Omental fat pad (tissue), 4 donors: ENCODE measurements at places on chromosomes 5 and 9. TPM values are rescaled to one million over a fixed set of nuclear protein-coding genes. Genes with fewer than 3 reads are reported as not detected.

GRCh38 chr9:126169736-126170135 is 156.9 kb upstream of the MVB12B start:
- DNase-seq, result no peak

The PCDHGB2 gene
- 3.7 TPM for total RNA-seq

DNA sequence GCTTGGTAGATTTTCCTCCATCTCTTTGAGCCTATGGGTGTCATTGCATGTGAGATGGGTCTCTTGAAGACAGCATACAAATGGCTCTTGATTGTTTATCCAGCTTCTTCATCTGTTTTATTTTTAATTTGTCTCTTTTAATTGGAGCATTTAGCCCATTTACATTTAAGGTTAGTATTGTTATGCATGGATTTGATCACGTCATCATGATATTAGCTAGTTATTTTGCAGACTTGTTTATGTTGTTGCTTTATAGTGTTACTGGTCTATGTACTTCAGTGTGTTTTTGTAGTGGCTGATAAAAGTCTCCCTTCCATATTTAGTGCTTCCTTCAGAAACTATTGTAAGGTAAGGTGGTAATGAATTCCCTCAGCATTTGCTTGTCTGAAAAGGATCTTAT is 78.6 kb upstream of the RGMB start:
- DNase-seq, result no peak

- DNase-seq, result no peak
Observed at GRCh38 chr5:134533115-134533815, 7.8 kb downstream of the JADE2 start.

The PCDHGA2 gene
- 5.5 TPM for total RNA-seq

The SEMA6A gene
- 43.4 TPM for total RNA-seq

The GABRG2 gene
- not detected for total RNA-seq

DNA sequence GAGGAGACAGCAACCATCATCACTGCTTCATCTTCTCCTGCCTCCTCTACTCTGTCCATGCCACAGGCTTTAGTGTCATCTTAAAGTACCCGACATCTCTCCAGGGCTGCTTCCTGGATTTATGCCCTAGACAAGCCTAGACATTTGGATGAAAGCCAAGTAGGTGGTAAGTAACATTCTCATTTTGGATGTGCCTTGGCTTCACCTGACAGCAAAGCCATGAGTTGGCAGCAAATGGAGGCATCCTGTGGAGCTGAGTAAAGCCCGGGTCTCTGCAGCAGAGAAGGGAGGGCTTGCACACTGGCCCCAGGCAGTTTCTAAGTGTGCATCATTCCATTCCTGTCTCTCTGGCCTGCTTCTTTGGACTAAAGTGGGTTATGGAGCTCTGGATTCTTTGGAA is 299.1 kb downstream of the DMAC1 start:
- DNase-seq, result no peak

GRCh38 chr9:107721705-107722245 is 232.2 kb upstream of the KLF4 start:
- no peak for DNase-seq

- no peak for DNase-seq
Observed at GRCh38 chr5:177509381-177509951, at the start of gene DOK3. DOK3 (minus strand) TSS chr5:177509826; CDS start chr5:177509540, 286 bp downstream.

The NMUR2 gene
- not detected for total RNA-seq

- no peak for DNase-seq
Observed at GRCh38 chr9:130556396-130557076, 22.8 kb upstream of the FUBP3 start.

DNA sequence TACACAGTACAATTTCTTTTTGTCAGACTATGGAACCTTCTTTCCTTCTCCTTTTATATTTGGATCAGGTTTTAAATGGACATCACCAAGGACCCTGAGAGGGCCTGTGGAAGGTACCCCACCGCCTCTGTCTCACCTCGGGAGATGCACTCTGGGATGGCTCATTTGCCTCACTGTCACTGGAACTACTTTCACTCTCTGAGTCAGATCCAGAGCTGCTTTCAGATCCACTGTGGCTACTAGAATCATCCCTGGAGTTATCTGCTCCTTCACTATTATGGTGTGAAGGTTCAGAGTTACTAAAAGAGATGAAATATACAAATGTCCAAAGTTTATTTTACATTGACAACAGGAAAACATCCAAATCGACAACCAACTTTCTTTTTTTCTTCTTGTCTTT is 24.6 kb downstream of the LEAP2 start:
- DNase-seq, result no peak

DNA sequence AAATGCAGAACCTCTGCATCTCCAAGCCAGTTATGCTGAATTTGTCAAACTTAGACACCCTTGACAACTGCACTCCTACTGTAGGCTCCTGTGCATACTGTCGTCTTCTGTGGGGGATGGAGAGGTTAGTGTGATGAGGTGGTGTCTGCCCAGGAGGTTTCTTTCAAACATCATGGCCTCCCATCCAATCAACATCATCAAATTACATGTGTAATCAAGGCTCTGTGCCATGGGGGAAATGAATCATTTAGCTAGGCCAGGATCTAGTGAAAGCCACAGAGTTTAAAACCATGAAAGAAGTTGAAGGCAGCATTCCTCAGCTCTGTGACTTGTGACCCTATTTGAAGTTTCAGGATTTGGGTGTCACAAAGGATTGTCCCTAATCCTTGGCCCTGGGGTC is 240.6 kb downstream of the MARCHF11 start:
- no peak for DNase-seq

- no peak for DNase-seq
Observed at GRCh38 chr9:107862881-107863280, 373.3 kb upstream of the KLF4 start.

- DNase-seq, result no peak
Observed at GRCh38 chr5:126656401-126657007, 55.8 kb downstream of the PHAX start.

The TEK gene
- 65.6 TPM for total RNA-seq

DNA sequence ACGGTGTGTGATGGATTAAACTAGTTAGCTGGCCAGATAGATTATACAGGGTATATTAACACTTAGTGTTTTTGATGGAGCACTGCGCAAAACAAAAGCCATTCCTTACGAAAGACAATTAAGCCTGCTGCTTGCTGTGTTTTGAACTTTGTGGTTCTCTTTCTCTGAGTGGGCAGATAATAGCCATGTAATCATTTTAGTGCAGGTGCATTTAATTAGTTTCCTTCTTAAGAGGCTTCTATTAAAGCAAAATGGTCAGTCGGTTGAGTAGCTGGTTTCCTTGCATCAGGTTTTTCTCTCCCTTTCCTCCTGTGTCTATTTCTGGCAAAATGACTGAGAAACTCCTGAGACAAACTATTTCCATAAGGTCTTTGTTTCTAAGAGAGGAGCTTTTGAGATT is 512.5 kb downstream of the DMAC1 start:
- no peak for DNase-seq

The C9 gene
- total RNA-seq, result 0.12 TPM

DNA sequence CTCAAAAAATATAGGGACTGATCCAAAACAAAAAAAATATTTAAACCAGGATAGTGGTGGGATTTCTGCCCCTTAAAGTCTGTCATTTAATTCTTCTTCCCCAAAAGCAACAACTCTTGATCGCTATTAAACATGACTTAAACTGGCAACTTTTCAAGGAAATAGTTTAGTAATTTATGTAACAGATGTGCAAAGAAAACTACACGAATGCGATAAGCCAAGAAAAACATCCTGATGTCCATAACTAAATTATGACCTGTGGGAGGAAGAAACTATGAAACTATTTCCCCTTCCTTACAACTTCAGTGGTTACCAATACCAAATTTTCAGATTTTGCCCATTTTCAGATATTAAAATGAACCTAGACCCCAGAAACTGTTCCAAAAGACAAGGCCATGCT is 31.5 kb downstream of the CLINT1 start:
- DNase-seq, result no peak

DNA sequence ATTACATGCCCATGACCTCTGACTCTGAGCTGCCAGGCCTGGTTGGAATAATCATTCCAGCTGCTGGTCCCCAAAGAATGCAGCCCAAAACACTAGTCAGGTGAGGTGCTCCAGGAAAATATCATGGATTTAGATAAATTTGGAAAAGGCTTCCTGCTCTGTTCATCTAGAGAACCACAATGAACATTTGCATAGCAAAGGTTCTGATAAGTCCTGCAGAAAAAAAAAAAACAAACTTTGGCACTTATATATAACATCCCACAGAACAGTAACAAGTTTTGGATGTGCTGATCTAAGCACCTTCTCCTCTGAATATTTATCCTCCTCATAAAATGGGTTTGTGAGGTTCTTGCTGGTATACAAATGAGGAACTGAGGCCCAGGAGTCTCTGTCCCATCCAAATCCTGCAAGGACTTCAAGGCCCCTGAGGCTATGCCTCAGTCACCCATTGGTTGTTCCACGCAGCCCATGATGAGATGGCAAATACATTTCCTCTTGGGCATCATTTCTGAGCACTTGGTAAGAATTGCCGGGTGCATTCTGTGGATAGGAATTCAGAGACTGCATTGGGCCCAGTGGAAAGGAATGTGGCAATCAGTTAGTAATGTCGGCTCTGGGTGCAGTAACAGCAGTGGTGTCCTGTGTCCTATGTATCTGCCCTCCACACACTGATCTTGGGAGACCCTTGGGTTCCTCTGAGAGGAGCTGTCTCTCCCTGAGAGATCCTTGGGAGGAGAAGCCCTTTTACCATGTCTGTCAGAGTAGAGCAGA is 73.4 kb upstream of the ASS1 start:
- DNase-seq, result no peak

DNA sequence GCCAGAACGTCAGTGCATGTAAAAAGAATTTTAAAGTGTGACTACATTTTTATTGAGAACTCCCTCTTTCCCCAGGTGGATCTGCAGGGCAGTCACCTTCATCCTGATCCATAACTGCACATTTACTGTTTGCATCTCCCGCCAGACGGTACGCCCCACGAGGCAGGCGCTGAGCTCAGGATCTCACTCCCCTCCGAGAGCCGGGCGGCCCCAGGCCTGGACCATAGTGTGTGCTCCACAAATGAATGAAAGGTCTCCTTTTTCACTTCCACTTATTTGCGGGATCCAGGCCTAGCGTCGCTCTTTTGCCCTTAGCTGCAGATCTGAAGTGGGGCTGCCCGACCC is 378 bp downstream of the DROSHA start:
- no peak for DNase-seq

DNA sequence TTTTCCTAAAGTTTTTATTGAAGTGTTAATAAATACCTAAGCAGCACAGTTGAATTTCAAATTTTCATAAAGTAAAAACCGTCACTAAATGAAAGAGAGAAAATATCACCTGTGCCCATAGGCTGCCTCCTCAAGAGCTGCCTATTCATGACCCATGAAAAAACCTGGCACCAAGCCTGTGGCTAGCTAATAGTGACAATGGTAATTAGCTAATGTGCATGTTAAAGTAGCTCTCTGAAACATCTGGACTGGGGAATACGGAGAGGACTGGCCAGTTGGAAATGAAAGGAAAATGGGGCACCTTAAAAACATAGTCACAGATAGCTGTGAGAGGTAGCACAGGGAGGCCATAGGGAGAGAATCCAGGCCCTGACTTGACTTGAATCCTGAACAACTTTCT is 5.4 kb upstream of the GNE start:
- DNase-seq, result no peak

The PPP3R2 gene
- not detected for total RNA-seq

The CYLC2 gene
- total RNA-seq, result not detected

- no peak for DNase-seq
Observed at GRCh38 chr5:10351919-10352318, 1.6 kb upstream of the MARCHF6 start.

DNA sequence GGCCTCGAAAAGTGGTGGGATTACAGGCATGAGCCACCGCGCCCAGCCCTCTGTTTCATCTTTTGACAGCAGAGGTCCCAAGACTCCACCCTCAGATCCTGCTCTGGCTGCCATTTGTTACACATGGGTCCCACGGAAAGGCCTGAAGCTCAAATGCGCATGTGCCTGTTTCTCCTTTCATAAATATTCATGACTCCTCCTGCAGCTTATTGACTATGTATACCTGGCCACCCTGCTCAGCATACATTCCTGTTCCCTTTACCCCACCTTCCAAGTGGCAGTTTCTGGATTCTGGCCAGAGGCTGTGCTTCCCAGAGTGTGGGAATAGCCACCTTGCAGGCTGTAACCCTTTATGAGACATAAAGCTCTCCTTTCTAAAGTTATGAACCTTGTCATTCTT is 46.5 kb downstream of the AUH start:
- DNase-seq, result no peak

The KLF4 gene
- total RNA-seq, result 352 TPM

- DNase-seq, result peak; percentile 93
Observed at GRCh38 chr9:128438343-128439109, 17.3 kb upstream of the ODF2 start.
